CD4-positive, alpha-beta memory T cell (primary cell): ENCODE measurements at places on chromosomes 2 and 18.

DNA sequence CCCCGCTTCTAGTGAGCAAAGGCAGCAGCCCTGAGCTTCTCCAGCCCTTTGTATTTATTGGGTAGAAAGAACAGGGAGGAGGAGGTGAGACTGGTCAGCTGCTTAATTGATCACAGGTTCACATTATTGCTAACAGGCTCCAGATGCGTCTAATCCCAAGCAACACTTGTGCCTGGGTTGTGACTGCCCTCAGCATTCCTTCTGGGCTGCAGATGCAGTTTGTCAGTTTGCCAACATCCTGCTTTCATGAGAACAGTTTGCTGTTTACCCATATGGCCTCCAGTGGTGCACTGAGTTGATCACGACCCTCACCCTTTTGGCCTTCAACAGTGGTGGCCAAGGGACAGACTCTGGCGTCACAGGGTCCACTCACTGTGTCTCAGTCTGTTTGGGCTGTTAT lies 159.5 kb upstream of the ZNF516 start:
- H3K4me3 ChIP-seq, result no peak overlapping the region
- DNase-seq, result no peak
- peaks cover 34% of the 10 kb centered on the region for H3K27me3 ChIP-seq
- H3K4me1 ChIP-seq, result peaks cover 14% of the 10 kb centered on the region
- H3K36me3 ChIP-seq, result no peaks in the 10 kb centered on the region

DNA sequence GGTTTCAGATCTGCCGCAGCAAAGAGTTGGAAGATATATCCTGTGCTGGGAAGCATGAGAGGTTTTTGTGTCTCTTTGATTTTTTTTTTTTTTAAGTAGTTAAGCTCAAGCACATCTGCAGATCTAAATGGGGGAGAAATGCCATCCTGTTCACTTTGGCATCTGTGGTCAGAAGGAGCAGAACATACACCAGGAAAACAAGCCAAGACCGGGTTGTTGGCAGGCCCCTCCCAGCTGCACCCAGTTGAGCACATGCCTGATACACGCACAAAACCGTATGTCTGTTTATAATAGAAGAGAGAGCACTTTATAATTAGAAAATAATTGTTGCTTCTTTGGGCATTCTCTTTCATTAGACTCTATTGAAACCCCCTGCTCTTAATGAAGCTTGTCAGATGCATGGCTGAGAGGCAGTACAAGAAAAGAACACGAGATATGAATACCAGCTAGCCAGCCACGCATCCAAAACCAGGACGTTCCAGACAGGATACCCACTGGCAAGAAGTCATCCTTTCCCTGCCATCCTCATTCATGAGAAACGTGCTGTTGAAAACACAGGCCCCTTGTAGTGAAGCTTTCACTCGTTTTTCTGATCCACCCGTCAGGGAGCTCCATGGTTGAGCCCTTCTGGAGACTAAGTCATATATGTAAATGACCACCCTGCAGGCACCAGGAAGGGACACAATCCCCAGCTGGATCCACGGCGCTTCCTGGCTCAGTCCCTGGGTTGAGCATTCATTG lies 152.2 kb downstream of the ALPK2 start:
- H3K36me3 ChIP-seq, result no peaks in the 10 kb centered on the region
- DNase-seq, result no peak
- H3K4me1 ChIP-seq, result no peaks in the 10 kb centered on the region
- no peak overlapping the region for H3K4me3 ChIP-seq
- H3K27me3 ChIP-seq, result no peaks in the 10 kb centered on the region
- H3K27ac ChIP-seq, result no peak overlapping the region

DNA sequence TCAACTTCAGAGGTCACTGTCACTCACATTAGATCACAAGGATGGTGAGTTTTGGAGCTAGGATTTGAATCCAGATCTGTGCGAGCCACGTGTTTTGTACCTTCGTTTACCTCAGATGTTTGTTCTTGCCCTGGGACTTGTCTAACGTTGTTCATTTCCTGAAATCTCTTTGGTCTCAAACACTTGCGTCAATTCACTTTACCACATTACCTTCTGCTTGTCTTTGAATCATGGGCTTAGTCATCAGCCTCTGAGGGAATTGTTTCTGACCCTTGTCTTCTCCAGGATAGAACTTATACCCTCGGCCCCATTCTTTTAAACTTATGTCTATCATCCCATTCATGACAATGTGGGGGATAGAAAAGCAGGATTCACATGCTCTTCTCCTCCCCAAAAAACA lies 282.7 kb downstream of the DCDC2C start:
- H3K4me3 ChIP-seq, result no peak overlapping the region
- no peak for DNase-seq
- no peaks in the 10 kb centered on the region for H3K4me1 ChIP-seq
- no peaks in the 10 kb centered on the region for H3K27me3 ChIP-seq

- DNase-seq, result no peak
- no peaks in the 10 kb centered on the region for H3K4me1 ChIP-seq
- no peak overlapping the region for H3K4me3 ChIP-seq
- no peaks in the 10 kb centered on the region for H3K36me3 ChIP-seq
- no peaks in the 10 kb centered on the region for H3K27me3 ChIP-seq
Measured at GRCh38 chr2:227395556-227395955, 7.8 kb upstream of the SCYGR1 start.

- H3K27me3 ChIP-seq, result no peaks in the 10 kb centered on the region
- no peak overlapping the region for H3K27ac ChIP-seq
- DNase-seq, result no peak
Measured at GRCh38 chr2:43038034-43038695, 188.2 kb downstream of the ZFP36L2 start.

DNA sequence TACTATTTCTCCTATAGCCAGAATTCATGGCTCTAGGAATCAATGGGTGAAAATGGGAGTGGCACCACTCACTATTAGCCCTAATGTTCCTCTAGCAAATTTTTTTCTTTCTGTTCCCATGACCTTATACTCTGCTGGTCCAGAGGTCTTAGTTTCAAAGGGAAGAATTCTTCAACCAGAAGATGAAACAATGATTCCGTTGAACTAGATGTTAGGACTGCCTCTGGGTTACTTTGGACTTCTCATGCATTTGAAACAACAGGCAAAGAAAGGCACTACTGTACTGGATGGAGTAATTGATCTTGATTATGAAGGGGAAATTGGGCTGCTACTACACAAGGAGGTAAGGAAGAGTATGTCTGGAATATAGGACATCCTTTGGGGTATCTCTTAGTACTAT lies 18.6 kb upstream of the ADCYAP1 start:
- DNase-seq, result no peak
- H3K36me3 ChIP-seq, result no peaks in the 10 kb centered on the region
- H3K4me3 ChIP-seq, result no peak overlapping the region
- H3K27me3 ChIP-seq, result no peaks in the 10 kb centered on the region
- H3K27ac ChIP-seq, result no peak overlapping the region
- H3K4me1 ChIP-seq, result no peaks in the 10 kb centered on the region

- H3K27me3 ChIP-seq, result no peaks in the 10 kb centered on the region
- DNase-seq, result no peak
- H3K4me3 ChIP-seq, result no peak overlapping the region
Measured at GRCh38 chr2:84732897-84733778, 147.7 kb downstream of the TRABD2A start.

- no peaks in the 10 kb centered on the region for H3K36me3 ChIP-seq
- DNase-seq, result no peak
- H3K4me1 ChIP-seq, result no peaks in the 10 kb centered on the region
- no peaks in the 10 kb centered on the region for H3K27me3 ChIP-seq
Measured at GRCh38 chr2:238093181-238094140, 6.7 kb upstream of the ESPNL start.

GRCh38 chr2:172342078-172342477 lies 85.3 kb upstream of the ITGA6 start:
- DNase-seq, result no peak
- H3K27ac ChIP-seq, result no peak overlapping the region
- H3K36me3 ChIP-seq, result no peaks in the 10 kb centered on the region
- H3K4me1 ChIP-seq, result peaks cover 19% of the 10 kb centered on the region

DNA sequence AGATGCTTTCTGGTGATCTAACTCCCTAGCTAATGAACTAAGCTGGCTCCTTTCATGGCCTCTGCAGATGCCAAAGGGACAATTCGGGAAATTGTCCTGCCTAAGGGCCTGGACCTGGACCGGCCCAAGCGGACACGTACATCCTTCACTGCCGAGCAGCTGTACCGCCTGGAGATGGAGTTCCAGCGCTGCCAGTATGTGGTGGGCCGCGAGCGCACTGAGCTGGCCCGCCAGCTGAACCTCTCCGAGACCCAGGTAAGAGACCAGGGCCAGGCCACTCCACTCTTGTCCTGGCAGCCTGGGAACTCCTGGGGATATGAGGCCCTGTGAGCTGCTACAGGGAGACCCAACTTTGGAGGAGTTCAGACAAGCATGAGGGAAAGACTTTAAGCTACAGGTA lies 14.7 kb upstream of the ATP6V1B1 start:
- no peak for DNase-seq
- no peaks in the 10 kb centered on the region for H3K36me3 ChIP-seq
- no peak overlapping the region for H3K4me3 ChIP-seq
- H3K4me1 ChIP-seq, result no peaks in the 10 kb centered on the region
- H3K27ac ChIP-seq, result no peak overlapping the region

DNA sequence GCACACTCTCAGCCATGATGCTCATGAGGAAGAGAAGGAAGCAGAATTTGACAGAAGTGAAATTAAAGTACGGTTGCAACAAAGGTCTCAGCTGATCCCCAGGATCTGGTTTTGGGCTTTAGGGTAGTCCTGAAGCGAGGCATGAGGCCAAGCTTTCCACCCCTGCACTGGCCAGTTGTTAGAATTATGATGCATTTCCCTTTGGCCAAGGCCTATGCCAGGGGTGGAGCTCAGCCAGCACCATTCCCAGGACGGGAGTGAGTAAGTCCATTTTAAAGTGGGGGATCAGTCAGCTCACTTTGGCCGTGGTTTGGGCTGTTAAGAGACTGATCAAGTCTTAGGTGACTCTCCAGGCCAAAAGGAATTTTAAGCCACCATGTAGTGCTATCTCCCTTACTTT lies 314.5 kb upstream of the MMADHC start:
- DNase-seq, result no peak
- no peaks in the 10 kb centered on the region for H3K36me3 ChIP-seq
- H3K4me1 ChIP-seq, result no peaks in the 10 kb centered on the region
- no peak overlapping the region for H3K27ac ChIP-seq
